Activated T-cell treated with anti-CD3 and anti-CD28 coated beads for 48 hours (primary cell): ENCODE measurements at places on chromosomes 1 and 21.

- DNase-seq = no peak
Measured at GRCh38 chr1:71364236-71364635, 283.4 kb upstream of the ZRANB2 start.

DNA sequence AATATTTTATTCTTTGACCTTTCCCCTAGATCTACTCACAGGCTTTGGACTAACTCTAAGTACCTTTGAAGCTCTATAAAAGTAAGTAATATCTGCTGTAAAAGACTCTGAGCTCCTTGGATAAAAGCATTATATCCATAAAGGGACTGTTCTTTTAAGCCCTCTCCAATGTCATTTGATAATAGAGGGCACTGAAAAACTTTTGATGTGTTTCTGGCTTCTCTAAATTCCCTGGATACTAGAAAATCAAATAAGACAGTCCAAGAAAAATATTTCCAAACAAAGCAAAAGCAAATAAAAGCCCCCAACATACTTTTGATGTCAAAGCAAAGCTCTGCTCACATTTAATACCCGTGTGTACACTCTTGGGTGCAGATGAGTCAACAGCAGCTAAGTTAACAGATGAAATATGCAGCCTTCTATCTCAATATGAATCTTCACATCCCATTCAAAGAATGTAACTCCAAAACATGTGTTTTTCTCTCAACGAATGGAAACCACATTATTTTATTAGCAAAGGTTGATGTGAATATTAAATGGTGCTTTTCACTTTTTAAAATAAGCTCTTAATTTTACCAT lies 230.3 kb downstream of the CENPF start:
- no peak for DNase-seq

DNA sequence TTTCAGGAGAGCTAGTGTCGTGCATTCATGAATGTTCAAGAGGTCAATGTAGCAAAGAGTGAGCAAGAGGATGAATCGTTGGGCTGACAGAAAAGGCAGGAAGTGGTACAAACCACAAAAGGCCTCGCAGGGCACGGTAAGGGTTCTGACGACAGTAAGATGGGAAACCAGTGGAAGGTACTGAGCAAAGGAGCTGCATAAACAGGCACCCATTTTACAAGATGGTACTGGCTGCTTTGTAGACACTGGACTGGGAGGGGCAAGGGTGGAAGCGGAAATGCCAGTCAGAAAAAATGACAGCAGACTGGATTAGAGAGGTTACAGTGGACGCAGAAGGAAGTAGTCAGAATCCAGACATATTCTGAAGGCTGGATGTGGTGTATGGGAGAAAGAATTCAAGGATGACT lies 123.5 kb downstream of the PTPN14 start:
- peak; percentile 41 for DNase-seq

DNA sequence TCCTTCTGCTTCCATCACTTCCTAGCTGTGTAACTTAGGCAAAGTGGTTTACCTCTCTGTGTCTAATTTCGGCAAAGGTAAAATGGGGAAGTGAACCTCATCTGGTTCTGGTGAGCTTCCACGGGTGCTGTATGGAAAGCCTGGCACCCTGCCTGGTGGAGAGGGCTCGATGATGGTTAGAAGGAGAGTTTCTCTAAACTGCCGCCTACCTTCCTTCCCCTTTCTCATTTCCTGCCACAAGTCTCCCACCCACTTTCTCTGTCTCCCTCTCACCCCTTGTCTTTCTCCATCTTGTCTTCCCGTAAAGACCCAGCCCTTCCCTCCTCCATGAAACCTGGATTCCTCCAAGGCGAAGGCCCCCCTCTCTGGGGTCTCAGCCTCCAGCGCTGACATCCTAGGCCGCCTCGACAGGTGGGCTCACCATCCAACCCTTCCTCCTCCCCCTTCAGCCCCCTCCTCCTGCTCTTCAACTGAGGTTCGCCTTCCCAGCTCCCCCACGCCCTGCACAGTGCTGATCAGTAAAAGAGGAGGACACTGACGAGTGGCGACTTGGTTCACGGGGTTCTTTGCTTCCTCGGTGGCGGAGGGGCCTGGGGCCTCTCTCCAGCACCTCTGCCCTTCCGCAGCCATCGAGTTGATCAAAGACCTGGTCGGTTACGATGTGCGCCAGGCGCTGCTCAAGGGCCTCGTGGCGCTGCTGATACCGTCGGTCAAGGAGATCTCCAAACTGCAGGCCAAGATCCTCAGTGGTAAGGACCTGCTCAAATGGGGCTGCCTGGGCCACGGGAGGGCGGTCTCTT lies 7.3 kb downstream of the RNU5D-1 start:
- peak; percentile 57 for DNase-seq

DNA sequence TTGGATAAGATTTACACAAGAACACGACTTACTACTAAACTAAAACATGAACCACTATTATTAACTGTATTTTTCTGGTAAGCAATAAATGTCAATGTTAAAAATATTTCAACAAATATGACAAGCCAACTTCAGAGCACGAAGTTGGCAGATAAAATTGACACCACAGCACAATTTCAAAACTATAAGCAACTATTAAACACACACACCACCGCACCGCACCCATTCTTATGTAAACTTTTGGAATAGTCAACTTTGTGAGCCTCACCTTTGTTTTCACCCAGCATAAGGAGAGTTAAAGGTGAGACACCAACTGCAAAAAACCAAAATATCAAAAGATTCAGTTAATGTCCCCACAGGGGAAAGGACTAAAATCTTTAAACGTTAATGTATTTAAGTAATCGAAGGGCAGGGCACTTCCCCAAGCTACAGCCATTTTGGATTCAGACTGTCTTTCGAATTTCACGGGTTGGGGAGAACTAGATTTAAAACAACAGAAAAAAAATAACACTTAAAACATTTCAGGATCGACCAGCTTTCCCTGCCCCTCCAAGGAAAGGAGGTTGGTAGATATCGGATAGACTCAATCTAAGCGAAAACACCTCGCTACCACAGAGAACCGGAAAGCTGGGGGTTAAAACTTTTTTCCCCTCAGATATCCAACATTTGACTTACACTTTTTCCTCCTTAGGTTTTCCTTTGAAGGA lies 872 bp downstream of the GPBP1L1 start:
- no peak for DNase-seq

DNA sequence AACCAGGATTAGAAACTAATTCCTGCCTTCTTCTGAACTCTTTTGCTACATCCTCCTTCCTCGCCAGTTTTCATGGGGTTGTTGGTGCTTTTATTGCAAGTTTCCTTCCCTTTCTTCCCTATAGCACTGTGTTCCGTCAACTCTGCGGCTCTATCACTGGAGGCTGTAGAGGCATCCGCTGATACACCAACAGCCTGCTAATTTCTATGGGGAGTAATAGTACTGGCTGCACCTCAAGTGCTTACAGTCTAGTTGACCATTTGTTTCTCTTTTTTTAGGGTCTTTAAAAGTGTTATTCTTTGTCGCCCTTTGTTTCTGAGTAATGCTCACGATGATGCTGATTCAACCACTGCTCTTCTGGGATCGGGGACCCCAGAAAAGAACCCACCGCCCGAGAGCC lies 746 bp downstream of the MIS18A start:
- DNase-seq = no peak

- DNase-seq = no peak
Measured at GRCh38 chr21:17414766-17415165, 98.1 kb upstream of the CXADR start.

- DNase-seq = no peak
Measured at GRCh38 chr1:80673935-80674597, 1126.7 kb upstream of the ADGRL2 start.

- DNase-seq = no peak
Measured at GRCh38 chr21:15208786-15209185, 144.0 kb upstream of the NRIP1 start.
